Epithelial cell of prostate (primary cell): ENCODE measurements at places on chromosomes 13 and 19.

DNA sequence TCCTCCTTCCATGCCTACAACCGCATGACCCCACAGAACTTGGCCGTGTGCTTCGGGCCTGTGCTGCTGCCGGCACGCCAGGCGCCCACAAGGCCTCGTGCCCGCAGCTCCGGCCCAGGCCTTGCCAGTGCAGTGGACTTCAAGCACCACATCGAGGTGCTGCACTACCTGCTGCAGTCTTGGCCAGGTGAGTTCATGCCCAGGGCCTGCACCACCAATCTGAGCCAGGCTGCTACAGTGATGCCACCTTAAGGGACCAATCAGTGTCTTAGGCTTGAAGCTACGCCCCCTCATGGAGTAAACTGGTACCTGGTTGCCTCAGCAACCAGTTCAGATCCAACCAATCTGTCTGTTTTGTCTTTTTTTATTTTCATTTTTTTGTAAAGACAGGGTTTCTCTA, 5.2 kb downstream of the SYDE1 start:
- DNase-seq = no peak

DNA sequence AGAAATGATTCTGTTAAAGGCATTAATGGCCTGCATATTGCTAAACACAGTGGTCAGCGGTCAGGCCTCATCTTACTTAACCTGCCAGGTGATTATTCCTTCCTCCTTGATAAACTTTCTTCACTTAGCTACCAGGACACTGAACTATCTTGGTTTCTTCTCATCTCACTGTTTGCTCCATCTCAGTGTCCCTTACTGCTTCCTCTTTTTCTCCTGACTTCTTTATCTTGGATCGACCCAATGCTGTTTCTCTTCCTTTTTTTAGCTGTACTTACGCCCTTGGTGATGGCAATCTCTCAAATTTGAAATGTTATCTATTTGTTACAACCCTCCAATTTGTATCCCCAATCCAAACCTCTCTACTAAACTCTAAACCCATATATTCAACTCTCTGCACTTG, 7.8 kb upstream of the CLC start:
- DNase-seq = no peak

- no peak for DNase-seq
These were observed 14.7 kb downstream of the ZNF574 start for GRCh38 chr19:42090672-42091071.

DNA sequence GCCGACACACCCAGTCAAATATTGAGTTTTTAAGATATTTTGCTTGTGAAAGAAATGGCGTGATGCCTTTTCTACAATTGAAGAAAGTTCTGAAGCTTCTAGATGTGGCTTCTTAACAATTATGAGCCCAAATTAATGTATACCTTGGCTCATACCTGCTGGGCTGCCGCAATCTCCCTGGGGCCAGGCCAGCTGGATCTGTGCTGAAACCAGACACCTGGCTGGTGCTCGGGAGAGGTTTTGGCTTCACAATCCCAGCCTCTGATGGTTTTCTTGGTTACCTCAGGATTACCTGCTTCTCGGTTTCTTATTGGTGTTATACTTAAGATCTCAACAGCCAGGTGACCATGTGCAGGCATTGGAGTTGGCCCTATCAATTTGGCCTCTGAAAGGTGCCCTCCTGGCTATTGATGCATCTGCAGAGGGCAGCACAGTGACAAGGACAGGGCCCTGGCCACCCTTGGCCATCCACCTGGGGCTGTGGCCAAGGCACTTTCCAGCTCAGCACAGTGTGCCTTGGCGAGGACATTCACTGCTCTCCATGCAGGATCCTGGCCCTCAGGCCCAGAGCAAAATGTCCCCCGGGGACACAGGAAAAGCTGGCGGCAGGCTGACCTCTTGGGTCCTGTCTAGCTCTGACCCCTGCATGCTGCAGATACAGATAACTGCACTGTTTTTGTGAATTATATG, 305.0 kb downstream of the ZNF536 start:
- DNase-seq = no peak

DNA sequence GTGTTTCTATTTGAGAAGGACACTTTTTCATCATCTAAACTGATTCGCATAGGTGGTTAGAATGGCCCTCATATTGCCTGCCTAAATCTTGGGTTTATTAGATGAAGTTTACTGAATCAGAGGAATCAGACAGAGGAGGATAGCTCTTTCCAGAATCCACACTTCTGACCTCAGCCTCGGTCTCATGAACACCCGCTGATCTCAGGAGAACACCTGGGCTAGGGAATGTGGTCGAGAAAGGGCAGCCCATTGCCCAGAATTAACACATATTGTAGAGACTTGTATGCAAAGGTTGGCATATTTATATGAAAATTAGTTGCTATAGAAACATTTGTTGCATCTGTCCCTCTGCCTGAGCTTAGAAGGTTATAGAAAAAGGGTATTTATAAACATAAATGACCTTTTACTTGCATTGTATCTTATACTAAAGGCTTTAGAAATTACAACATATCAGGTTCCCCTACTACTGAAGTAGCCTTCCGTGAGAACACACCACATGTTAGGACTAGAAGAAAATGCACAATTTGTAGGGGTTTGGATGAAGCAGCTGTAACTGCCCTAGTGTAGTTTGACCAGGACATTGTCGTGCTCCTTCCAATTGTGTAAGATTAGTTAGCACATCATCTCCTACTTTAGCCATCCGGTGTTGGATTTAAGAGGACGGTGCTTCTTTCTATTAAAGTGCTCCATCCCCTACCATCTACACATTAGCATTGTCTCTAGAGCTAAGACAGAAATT, 103.8 kb downstream of the TNFRSF19 start:
- no peak for DNase-seq

GRCh38 chr13:105370011-105370650, 1165.3 kb downstream of the EFNB2 start:
- DNase-seq = no peak

DNA sequence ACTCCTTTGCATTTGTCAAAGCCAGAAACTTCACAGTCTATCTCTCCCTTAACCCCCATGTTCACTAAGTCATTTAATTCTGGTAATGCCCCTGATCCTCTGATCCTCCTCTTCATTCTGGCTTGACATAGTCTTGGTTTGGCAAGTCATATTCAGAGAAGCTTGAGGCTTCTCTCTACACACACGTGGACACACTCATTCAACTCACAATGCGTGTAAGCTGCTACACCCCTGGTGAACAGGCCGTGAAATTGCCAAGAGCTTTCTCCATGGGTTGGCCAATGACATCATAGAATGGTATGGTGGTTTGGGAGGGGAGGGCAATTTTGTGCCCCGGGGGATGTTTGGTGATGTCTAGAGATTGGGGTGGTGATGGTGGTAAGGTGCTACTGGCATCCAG, 47.9 kb upstream of the FLT1 start:
- no peak for DNase-seq

- no peak for DNase-seq
These were observed 29.6 kb downstream of the EXOC3L2 start for GRCh38 chr19:45215391-45216191.

GRCh38 chr19:37907735-37908455, 887 bp downstream of the SIPA1L3 start:
- no peak for DNase-seq
